ENCODE measurements at places on chromosomes 5 and 9.

DNA sequence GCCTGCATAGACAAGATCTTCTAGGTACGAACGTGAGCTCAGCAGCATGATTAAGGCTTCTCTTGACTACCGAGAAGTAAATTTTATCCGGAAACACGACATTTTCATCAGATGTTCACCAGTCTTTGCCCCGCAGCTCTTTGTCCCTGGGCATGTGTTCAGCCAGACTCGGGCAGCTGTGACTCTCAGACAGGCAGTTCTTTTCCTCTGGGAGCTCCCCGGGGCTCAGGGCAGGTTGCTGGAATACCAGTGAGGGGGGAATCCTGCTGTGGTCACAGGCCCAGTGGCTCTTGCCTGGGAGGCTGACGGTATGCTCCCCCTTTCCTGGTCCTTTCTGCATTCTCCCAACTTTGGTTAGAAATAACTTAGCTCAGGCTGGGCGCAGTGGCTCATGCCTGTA lies 186.1 kb downstream of the GNA14 start:
- DNase-seq, result no peak

GRCh38 chr5:172194985-172195774 lies 1.2 kb downstream of the EFCAB9 start:
- no peak for DNase-seq

DNA sequence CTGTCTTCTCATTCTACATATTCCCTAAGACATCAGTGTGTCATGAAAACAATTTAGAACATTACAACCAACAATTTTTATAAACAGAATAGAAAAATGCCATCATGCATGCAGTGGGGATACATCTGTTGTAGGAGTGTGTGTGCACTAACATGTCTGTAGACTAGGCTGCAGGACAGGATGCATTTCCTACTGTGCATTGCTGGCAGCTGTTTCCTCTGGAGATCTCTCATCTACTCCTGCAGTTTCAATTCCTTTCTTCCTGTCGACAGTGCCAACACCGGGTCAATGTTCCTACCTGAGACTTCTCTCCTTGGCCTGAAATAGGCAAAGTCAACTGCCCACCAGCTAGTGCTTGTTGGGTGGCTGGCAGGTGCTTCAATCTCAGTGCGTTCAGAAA lies 69.8 kb downstream of the ANKH start:
- no peak for DNase-seq

DNA sequence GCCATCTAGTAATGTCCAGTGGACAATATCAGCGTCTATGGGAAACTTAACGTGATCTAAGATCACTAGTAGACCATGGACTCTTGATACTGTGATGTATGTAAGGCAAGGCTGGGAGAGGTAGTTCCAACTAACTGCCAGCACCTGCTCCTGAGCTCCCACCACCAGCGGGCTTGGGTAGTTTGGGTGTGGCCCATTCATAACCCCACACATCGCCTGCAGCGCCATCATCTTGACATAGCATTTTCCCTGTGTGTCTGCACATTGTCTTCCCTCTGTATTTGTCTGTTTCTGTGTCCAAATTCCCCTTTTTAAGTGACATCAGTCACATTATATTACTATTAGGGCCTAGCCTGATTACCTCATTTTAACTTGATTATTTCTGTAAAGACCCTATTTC lies 28.1 kb upstream of the GSN start:
- DNase-seq, result no peak

DNA sequence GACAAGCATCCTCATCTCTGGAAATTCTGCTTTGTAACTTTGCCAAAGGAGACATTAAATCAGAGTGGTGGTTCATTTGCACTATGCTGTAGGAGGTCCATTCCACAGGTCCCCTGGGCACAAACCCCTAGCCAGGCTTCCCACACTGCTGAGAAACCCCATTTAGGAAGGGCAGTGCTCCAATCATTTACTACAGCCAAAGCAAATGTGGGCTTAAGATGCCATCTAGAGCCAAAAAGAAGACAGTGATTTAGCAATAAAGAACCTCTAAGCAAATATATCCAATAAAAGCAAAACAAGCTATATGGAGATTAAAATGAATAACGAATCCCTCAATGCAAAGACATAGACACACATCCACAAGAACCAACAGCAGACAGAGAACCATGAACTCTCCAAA lies 129.0 kb upstream of the ALDH1B1 start:
- no peak for DNase-seq

DNA sequence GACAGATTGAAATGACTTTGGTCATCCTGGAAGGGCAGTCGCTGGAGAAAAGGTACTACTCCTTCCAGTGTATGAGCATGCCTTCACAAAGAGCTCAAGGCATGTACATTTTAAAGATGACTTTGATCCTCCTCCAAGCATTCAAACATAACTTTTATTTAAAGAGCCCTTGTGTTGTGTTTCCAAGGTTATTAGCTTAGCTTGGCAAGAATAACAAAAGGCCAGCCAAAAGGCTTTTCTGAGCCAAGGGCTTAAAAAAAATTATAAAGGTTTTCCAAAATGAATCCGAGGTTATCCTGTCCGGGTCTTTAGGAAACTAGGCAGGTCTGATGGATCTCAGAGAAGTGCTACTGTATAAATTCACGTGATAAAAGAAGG lies 71.0 kb upstream of the PLPP6 start:
- DNase-seq, result no peak

DNA sequence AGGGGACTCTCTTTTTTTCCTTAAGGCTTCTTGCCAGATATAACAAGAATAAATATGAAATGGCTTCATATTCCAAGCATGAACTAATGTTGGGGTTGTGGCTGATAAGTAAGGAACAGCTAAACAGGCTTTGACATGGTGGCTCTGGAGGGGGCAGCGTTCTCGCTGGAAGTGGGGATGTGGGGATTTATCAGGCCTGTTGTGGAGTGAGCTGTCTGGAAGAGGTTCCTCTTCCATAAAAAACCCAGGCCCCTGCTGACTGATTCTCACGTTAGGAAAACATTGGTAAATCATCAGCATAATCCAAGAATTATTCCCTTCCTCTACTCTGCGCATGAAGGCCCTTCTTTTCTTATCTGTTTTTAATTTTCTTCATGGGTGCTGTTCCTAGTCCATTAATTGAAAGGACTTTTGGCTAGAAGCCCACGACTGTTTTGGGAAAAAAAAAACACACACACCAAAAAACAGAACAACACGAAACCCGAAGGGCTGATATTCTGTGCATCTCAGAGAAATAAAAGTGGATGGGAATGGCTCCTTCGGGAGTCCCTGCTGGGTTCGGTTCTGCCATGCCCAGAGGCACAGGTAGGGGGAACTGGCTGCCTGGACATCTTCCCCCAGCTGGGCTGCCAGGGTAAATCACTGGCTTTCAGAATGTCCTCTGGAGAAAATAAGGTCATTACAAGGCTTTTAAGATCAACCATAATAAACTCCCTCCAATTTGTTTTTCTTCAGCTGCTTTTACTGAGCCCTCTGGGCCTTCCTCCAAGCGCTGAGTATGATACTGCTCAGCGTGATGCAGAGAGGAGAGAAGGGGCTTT lies 297.0 kb downstream of the SLIT3 start:
- DNase-seq, result no peak

DNA sequence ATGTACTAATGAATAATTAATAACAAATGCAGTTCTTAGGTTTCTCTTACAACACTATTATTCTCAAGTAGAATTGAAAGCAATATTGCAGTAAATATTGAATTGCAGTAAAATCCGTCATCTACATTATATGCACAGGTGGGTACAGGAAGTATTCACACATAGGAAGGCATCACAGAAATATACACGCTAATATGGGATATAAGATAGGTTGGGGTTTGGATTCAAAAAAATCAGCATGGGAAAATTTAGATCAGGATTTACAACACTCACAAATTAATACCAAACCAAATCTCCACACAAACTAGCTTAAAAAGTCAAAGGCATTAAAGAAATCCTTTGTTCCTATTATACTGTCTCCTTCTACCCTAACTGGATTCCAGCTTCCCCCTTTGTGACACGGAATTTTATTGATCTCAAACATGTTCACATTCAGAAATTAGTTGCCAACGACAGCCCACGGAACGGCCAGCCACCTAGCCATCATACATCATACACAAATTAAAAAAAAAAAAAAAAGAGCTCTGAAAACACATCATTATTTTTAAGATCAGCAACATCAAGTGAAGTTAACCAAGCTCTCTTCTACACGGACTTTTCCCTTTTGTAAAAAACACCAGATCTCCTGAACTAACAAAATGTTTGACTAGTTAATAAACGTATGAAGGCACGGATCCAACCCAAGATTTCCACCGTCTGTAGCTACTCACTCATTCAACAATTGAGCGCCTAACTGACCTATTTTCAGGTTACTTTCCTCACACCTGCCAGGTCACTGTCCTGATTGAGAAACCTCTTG lies 2.2 kb downstream of the NR6A1 start:
- peak; percentile 56 for DNase-seq

GRCh38 chr5:24681106-24681505 lies 36.3 kb upstream of the CDH10 start:
- DNase-seq, result no peak

- no peak for DNase-seq
Measured at GRCh38 chr5:174895360-174895759, 171.0 kb downstream of the MSX2 start.

- DNase-seq, result no peak
Measured at GRCh38 chr9:36971935-36972488, 62.1 kb downstream of the PAX5 start.

- peak; percentile 27 for DNase-seq
Measured at GRCh38 chr9:33676746-33677505, 118.4 kb upstream of the PRSS3 start.

DNA sequence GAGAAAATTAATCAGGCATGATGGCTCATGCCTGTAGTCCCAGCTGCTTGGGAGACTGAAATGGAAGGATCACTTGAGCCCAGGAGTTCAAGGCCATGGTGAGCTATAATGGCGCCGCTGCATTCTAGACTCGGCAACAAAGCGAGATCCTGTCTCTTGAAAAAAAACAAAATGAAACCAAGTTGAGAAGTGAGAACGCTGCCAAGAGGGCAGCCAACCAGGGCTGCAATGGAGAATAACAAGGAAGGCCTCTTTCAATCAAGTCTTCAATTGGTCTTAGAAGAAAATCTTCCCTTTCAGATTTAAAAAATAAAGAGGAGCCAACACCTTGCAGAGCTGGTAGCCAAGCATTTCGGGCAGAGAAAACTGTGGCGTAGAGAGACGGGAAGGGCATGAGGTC lies 14.7 kb downstream of the KIAA1958 start:
- no peak for DNase-seq

GRCh38 chr9:91611582-91611981 lies 187.9 kb upstream of the NFIL3 start:
- no peak for DNase-seq

DNA sequence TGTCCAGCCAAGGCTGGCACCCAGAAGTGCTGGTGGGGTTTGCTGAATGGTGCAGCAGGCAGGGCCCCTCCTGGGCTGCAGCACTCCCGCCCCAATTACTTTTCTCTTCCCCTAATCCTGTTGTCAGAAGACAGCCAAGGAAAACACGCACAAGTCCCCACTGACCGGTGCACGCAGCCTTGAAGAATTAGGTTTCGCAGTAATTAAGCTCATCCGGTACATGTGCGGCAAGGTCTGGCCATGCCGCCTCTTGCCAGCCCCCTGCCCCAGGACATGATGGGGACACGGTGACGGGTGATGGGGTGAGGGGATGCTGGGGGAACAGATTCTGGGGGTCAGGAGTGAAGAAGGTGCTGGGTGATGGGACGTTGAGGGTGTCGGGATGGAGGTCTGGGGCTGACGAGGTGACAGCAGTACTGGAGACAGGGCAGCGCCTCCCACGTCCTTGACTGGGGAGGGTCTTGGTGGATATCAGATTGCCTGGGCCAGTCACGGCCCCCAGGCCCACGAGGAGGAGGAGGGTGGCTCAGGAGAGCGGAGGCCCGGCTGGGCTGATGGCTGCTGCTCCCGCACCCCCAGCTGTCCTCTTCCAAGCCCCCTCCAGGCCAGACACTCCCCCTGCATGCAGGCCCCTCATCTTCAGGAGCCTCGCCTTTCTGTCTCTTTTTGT lies 34.9 kb downstream of the BARX1 start:
- no peak for DNase-seq

DNA sequence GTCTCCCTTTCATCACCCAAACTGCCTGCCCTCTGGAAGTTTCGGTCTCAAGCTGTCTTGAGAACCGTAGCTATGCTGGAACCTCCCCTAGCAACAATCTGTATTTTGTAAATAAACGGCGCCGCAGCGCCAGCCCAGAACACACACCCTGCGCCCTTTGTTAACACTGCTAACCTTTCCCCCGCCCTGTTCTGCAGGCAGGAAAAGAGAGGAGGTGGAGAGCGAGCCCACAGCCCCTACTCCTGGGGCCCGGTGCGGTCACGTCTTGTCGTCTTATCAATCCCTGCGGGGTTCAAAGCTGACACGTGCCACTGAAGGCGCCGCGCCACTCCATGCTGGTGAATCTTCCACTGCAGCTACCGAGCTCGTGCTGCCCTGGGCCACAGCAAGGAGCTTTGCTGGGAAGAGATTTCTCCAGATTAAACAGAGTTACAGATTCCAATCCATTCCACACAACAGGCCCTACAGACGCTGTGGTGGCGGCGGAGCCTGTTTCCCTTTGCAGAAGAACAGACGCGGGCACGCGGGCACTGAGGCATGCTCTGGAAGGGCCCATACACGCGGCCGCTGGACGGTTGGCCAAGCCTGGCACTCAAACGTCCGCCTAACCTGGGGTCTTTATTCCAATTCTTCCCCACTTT lies 25.3 kb downstream of the ZDHHC11B start:
- DNase-seq, result peak; percentile 99

DNA sequence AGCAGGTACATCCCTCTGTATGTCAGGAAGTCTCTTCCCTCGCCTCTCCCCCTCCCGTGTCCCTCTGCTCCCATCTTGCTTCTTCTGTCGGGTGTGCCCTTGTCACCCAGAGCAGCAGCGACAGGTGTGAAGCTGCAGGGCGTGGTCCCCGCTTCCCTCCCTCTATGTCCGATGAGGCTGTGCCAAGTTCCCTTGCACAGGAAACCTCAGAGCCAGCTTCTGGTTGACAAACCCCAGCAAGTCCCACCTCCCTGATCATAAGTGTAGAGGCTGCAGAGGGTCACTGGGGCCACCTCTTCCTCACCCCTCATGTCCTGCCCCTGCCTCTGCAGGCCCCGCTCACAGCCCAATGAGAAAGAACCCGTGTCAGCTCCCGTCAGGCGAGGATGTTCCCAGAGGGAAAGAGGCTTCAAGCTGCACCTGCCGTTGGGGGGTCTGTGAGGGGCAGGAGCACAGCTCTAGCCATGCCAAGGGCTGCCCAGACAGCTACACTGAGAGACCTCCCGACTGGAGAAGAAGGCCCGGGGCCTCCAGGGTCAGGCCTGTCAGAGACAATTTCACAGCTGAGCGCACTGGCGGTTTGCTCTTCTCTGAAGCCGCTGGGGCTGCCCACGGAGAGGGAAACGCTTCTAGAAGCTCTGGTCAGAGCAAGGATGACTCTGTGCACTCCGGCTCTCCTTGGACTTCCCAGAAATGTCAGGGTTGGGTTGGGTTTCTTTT lies 73.3 kb downstream of the AK8 start:
- DNase-seq, result peak; percentile 15

GRCh38 chr5:143217804-143218160 lies 185.7 kb downstream of the NR3C1 start:
- DNase-seq, result no peak

DNA sequence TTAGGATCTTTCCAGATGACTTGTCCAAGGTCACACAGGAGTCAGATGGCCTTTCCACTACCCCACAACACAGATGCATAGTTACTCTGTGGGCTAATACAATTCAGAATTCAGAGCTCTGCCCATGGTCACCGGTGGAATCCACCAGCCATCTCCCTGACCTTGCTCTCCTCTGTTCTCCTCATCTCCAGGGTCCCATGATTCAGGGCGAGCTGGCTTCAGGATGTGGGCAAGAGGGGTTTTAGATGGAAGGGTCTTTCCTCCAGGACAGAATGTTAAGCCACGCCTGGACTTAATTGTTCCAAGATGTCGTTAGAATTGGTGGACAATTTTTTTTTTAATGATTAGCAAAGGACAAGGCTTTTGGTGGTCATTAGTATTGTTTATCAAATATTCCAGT lies 81.7 kb upstream of the LARP1 start:
- no peak for DNase-seq

Measured in NCI-H510A treated with DMSO at 0.1 percent for 48 hours (cell line).